ENCODE measurements at places on chromosomes 2 and 18. TPM values are rescaled to one million over a fixed set of nuclear protein-coding genes. Genes with fewer than 3 reads are reported as not detected.

The CPLX4 gene
- not detected for total RNA-seq

The POTEJ gene
- total RNA-seq, result not detected

The SLC11A1 gene
- total RNA-seq, result 0.35 TPM

The LGALSL gene
- total RNA-seq, result 9.7 TPM

The TXNL1 gene
- total RNA-seq, result 33.1 TPM

The GAD1 gene
- 4.3 TPM for total RNA-seq

The ITGB6 gene
- 24.3 TPM for total RNA-seq

The MOGAT1 gene
- total RNA-seq, result 0.35 TPM

The RUFY4 gene
- not detected for total RNA-seq

The ATP5MC3 gene
- 528 TPM for total RNA-seq

The AQP4 gene
- not detected for total RNA-seq

The KIF5C gene
- total RNA-seq, result 0.23 TPM

The FRZB gene
- 0.15 TPM for total RNA-seq

The TTN gene
- total RNA-seq, result not detected

The RAD51AP2 gene
- not detected for total RNA-seq

The GDF7 gene
- total RNA-seq, result 0.04 TPM

All from PC-9 (cell line).